ENCODE measurements at places on chromosomes 3 and 15.

DNA sequence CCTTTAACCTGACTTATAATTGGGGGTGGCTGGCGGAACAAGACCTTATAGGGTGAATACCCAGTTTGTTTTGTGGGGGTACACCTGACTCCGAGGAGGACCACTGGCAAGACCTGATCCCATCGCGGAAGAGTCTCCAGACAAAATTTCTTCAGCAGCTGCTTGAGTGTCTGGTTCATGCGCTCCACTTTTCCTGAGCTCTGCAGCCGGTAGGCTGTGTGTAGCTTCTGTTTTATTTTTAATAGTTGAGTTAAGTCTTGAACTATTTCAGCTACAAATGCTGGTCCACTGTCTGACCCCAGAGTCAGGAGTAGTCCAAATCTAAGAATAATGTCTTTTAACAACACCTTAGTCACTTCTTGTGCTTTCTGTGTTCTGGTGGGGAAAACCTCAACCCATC, 21.2 kb upstream of the NOX5 start:
- H3K27ac ChIP-seq, result no peak overlapping the region
- no peaks in the 10 kb centered on the region for H3K27me3 ChIP-seq
- H3K4me1 ChIP-seq, result no peaks in the 10 kb centered on the region
- no peak for DNase-seq

DNA sequence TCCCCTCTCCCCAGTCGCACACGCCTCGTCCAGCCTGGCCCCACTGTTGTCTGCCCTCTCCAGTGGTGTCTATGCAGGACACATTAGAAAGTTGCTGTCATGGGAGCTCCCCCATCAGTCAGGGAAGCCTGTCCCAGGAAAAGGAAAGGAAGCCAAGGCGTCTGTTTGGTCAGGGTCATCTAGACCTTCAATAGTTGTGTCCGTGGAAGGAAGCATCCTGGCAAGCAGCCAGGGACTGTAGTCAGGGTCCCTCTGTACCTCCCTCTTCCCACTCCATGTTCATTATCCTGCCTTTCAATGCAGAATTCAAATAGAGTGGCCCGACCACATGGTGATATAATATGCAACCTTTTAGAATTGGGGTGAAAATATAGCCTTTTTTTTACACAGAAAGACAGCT, 60.7 kb upstream of the RAB6B start:
- no peak for DNase-seq
- H3K36me3 ChIP-seq, result no peaks in the 10 kb centered on the region
- H3K4me1 ChIP-seq, result no peaks in the 10 kb centered on the region

DNA sequence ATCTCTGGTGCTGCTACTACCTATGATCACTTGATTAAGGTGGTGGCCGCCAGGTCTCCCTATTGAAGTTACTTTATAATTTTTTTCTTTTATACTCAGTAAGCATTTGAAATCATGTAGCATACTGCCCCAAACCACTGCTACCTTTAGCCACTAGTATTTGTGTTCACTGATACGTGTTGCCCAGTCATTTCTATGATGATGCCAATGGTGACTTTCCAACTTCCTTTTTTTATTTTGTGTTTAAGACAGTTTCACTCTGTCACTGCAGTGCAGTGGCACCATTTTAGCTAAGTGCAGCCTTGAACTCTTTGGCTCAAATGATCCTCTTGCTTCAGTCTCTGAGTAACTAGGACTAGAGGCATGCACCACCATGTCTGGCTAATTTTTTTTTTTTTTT, 598.2 kb downstream of the NAALADL2 start:
- H3K4me1 ChIP-seq, result no peaks in the 10 kb centered on the region
- no peaks in the 10 kb centered on the region for H3K27me3 ChIP-seq
- H3K36me3 ChIP-seq, result no peaks in the 10 kb centered on the region
- no peak overlapping the region for H3K4me3 ChIP-seq
- H3K27ac ChIP-seq, result no peak overlapping the region

- no peak for DNase-seq
- H3K4me1 ChIP-seq, result no peaks in the 10 kb centered on the region
- no peaks in the 10 kb centered on the region for H3K36me3 ChIP-seq
- no peak overlapping the region for H3K27ac ChIP-seq
- no peak overlapping the region for H3K4me3 ChIP-seq
These were observed 171.7 kb downstream of the RORA start for GRCh38 chr15:61057376-61057775.

GRCh38 chr3:38117163-38117716, 19.7 kb downstream of the ACAA1 start:
- no peaks in the 10 kb centered on the region for H3K4me1 ChIP-seq
- no peaks in the 10 kb centered on the region for H3K27me3 ChIP-seq
- H3K4me3 ChIP-seq, result no peak overlapping the region
- H3K36me3 ChIP-seq, result peaks cover 24% of the 10 kb centered on the region
- H3K27ac ChIP-seq, result no peak overlapping the region

Data from ascending aorta (tissue), 2 donors.